ENCODE measurements at places on chromosomes 5 and 9.

- DNase-seq: no peak
Measured at GRCh38 chr9:92962846-92963245, 15.5 kb downstream of the FGD3 start.

GRCh38 chr9:36765468-36766341 lies 193.0 kb downstream of the MELK start:
- peak; percentile 80 for DNase-seq

DNA sequence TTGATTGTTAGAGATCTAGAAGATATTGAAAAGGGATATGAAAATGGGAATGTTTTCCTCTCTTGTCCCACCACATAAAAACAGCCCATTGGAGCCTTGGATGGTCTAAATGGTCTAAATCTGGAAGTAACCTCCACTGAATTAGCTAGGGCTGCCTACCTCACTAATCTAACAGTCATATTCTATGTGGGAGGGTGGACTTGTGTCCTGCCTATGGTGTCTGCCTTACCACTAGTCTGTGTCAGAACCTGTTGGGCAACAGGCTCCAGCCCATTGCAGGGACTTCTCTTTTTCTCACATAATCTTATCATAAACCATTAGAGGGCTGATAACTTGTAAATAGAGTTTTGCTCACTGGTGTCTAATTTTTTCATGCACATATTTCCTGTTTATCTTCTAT lies 548.8 kb upstream of the CDH18 start:
- no peak for DNase-seq

DNA sequence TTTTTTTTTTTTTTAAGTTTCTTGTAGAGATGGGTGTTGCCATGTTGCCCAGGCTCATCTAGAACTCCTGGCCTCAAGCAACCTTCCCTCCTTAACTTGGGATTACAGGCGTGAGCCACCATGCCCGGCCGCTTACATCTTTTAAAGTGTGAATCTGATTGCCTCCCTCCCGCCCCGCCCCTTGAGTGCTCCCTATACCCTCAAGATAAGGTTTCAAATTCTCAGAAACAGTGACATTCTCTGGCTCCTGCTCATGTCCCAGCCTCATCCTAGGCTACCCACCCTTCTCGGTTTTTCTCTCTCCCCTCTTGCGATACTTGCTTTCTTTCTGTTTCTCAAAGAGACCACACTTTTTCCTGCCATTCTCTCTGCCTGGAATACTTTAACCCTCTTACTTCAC lies 12.4 kb downstream of the MORN5 start:
- DNase-seq: no peak

- DNase-seq: no peak
Measured at GRCh38 chr9:70901746-70902145, 219.7 kb downstream of the TRPM3 start.

DNA sequence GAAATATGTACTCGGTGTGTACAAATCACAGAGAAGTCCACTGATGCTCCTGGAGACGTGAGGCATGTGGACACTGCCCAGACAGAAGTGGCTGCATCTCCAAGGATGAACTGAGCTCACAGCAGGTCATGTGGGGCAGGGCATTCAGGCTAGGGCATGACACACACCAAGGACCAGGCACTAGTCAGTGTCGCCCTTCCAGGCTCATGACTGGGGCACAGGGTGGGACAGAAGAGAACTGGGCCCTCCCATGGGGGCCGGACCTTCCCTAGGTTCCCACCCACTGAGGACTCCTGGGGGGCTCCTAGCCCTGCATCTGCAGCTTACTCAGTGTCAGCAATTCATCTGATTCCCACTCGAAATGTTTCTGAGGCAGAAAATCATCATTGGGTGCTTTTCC lies 256.8 kb upstream of the IRX4 start:
- DNase-seq: peak; percentile 75

DNA sequence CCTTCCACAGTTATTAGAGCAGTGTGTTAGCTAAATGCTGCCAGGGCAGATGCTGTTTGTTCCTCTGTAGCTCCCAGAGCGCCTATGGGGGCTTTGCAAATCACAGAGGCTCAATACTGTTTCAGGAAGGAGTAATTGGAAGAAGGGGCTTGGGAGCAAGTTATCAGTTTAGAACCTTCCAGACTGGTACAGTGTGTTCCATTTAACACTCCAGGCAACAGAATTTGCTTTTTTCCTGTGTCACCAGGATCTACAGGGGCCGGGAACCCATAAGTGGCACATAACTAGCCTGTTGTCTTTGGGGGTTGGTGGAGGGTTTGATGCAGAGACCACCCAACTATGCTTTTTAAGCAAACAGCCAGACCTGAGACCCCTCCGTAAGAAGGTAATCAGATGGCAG lies 307.3 kb upstream of the KCNN2 start:
- DNase-seq: no peak

GRCh38 chr5:76180814-76181805 lies 97.9 kb downstream of the SV2C start:
- DNase-seq: no peak

DNA sequence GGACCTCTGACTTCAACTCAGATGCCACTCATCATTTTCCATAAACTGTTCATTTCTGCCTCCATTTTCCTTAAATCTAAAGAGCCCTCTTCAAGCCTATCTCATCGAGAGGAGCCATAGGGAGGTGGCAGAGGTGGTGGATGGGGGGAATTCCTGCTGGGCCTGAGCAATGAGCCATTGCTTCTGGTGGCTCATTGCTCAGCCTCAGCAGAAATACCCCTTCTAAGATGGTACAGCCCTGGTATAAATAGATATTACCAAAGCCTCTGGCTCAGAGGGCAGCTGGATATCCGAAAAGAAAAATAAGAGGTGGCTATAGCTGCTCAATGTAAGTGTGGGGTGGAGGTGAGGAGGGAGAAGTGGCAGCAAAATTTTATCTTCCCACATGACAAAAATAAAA lies 313.5 kb downstream of the CAAP1 start:
- no peak for DNase-seq

DNA sequence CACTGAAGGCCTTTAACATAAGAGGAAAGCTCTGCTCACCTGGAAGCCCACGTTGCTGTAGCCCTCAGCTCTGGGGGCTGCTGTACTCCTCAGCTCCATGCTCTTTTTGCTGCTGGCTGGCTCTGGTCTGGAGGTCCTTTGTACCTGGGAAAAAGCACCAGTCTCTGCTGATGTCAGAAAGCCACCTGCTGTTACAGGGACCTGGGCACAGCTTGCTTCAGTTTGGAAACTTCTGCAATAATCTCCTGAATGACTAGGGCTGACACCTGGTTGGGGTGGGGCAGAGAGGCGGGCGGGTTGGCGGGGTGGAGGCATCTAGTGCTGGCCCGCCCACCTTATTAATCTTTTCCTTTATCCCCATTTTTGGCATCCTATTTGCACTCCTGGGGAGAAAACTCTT lies at the start of gene SLC28A3:
SLC28A3 (minus strand) TSS at position 224 of the 400 bp plus-strand sequence; CDS start at position 99, 125 bp downstream.
- DNase-seq: no peak

DNA sequence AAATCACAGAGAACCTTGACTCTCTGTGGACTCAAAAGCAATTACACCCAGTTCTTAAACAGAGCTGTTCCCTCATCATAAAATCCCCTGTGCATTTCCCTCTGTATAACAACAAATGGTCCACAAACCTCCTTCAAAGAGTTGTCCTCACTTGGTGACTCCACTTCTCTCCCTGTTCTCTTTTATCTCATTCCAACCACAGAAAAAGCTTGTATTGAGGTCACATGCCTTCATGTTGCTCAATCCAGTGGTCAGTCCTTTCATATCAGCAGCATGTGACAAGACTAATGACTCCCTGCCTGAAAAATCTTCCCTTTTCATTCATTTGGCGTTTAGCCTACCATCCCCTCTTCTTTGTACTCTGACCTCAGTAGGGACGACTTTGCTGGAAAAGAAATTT lies 158.0 kb downstream of the DEPDC1B start:
- peak; percentile 70 for DNase-seq

- peak; percentile 81 for DNase-seq
Measured at GRCh38 chr9:124258607-124259157, 933 bp downstream of the NEK6 start.

DNA sequence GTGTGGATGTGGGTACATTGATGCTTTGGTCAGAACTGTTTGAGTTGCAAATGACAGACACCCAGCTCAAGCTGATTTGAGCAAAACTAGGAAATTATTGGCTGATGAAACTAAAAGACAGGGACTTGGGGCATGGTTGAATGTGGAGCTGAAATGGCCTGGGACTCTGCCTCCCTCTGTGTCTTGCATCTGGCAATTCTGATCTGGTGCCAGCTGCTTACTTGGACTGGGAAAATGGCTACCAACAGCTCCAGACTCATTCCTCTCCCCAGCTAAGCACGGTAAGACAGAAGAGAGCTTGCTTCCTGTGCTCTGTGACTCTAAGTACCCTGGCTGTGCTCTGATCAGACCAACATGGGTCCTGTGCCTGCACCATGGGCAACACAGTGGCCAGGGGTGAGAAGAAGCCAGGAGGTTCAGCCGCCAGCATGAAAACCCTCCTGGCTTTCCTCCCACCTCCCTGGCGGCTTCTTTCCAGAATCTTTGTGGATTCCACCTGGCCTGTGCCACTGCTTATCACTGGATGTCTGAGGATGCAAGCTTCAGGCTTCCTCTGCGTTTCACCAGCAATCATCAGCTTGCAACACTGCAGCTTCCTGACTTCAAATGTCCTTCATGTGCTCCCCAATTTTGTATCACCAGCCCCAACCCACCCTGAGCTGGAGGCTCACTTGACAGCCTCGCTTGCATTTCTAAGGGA lies 44.1 kb downstream of the C5orf15 start:
- no peak for DNase-seq

DNA sequence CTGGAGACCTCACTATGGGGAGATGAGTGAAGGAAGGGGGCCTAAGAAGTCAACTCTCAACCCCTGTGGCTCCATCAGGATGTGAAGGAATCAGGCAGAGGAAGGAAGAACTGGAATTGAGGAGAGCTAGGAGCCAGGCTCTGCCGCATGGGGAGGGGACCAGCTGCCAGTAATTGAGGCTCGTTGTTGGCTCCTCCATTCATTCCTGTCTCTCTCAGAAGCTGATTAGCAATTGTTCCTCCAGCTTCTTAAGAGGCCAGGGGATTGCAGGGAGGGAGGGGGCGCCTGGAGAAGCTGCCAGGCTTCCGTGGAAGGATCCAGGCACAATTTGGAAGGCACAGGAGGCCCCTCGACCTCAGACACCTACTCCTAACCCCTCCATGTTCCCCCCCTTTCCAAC lies 20.5 kb upstream of the TTLL11 start:
- no peak for DNase-seq

DNA sequence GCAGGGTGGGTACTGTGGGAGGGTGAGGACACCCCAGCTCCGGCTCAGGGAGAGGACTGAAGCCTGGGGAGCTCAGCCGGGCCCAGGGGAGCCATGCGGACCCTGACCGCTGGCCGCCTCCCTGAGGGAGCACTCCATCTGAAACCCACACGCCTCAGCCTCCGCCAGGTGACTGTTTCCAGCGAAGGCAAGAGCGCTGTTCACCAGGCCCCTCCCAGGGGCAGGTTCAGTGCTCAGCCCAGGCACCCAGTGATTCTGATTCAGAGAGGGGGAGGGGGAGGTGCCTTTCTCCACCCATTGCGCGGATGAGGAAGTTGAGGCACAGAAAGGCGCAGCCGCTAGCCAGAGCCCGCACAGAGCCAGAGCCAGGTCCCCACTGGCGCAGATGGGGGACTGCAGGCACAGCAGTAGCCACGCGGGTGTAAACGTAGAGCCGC lies 27.0 kb downstream of the ADGRD2 start:
- no peak for DNase-seq

GRCh38 chr9:99024959-99025358 lies 80.0 kb upstream of the TGFBR1 start:
- DNase-seq: peak; percentile 87

- peak; percentile 77 for DNase-seq
Measured at GRCh38 chr9:33676746-33677505, 118.4 kb upstream of the PRSS3 start.

Data from osteoblast (primary cell).